AML-193 (cell line): ENCODE measurements at places on chromosomes 7 and 10.

- DNase-seq, result no peak
These were observed 22.8 kb downstream of the HEPACAM2 start for GRCh38 chr7:93203496-93203895.

DNA sequence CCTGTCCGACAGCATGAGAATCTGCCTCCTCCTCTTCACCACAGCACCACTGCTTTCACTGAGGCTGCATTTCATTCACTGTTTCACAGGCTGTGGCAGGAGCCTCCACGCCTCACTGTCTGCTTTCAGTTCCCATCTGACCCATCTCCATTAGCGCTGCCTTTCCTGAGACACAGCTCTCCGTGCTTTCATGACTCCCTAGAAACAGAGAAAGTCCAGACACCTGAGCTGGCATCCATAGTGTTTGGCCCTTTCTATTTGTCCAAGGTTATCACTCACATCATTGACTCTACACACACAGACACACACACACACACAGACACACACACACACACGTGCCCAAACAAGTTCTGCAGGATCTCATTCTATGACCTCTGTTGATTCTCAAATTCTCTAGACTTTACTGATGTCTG lies 5.2 kb downstream of the LGI1 start:
- DNase-seq, result no peak

- no peak for DNase-seq
These were observed 90.3 kb downstream of the SRPK2 start for GRCh38 chr7:105298439-105298894.

GRCh38 chr7:121624958-121625357 lies 228.8 kb upstream of the FAM3C start:
- no peak for DNase-seq

DNA sequence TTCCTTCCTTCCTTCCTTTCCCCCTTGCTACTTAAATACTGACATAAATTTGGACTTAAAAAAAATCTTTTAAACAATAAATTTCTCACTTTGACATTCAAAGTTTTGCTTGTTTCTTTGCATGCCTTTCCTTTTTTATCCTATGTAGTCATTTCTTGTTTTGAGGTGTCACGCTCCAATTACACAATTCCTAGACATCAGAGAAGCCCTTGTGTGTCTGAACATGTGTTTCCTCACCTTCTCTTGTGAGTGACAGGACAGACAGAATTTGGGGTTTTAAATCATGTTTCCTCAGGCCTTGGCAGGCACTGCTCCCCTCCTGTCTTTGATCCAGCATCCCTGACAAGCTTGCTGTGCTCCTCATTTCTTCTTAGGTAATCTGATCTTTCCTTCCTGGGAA lies 91.3 kb downstream of the CYTH3 start:
- no peak for DNase-seq

DNA sequence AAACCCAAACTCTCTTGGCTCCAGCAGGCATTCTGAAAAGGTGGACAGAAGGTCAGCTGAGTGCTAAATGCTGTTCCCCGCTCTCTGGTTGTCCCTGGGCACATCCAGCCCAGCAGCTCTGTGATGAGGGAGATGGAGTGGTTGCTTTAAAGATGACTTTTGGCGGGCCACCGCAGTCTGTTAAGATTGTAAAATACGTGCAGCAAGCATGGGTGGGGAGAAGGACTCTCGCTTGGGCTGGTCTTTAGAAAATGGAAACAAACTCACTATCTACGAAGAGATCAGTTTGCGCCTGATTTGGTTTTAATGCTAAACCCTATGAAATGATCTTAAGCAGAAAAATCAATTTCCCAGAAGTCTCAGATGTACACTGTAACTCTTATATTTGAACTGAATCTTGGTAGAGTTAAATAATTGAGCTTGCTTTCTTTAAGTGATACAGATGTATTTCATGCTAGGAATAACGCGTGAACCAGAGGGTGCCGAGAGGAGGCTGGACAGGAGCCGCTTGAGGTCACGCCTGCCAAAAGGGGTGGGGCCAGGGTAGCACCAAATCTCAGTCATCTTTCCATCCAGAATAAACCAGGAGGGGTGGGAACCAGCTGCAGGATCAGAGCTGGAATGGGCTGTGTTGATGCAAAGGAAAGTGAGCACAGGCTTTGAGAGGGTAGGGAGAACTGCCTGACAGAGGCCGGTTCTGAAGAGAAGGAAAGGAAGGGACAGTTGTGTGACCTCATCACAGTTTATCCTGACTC lies 170.2 kb upstream of the MKI67 start:
- no peak for DNase-seq

DNA sequence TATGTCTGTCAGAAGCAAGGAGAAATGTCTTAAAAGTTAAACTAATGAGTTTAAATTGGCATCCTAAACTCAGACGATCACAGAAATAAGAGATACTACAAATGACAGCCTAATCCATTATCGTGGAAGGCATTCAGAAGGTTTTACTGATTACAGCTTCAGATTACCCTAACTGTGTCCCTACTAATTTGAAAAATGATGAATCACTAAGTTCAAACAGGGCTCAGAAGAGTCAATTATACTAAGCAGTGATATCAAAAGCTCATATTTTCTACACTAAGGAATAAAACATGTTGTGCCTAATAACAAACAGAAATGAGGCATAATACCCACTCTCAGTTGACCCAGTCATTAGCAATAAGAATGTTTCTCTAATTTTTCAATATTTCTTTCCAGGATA lies 152.0 kb upstream of the NRBF2 start:
- no peak for DNase-seq

- no peak for DNase-seq
These were observed 239.5 kb downstream of the PLXNA4 start for GRCh38 chr7:132336797-132337196.

DNA sequence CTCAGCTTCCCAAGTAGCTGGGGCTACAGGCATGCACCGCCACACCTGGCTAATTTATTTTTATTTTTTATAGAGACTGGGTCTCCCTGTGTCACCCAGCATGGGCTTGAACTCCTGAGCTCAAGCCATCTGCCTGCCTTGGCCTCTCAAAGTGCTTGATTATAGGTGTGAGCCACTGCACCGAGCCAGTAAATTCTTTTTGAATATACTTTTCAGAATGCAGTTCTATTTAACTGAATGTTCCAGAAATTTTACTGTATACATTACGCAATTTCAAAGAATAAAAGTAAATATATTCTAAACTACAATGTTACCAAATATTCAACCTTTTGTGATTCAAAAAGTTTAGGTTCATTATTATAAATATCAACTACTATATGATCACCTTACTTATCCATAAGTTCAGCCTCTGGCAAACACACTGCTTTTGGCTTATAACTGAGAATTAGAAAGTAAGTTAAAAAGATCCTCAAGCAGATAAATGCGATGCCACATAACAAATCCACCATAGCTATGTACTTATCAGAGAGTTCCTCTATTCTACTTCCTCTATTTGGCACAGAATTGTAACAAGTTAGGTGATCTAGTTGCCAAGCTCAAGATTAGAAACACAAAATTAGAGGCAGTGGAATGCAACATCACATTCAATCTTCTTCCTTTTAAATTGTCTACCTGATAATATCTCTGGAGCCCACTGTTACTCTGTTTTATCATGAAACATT lies 118.2 kb downstream of the ANK3 start:
- DNase-seq, result peak; percentile 66

- peak; percentile 45 for DNase-seq
These were observed 119.8 kb downstream of the NKX6-2 start for GRCh38 chr10:132665946-132666704.

DNA sequence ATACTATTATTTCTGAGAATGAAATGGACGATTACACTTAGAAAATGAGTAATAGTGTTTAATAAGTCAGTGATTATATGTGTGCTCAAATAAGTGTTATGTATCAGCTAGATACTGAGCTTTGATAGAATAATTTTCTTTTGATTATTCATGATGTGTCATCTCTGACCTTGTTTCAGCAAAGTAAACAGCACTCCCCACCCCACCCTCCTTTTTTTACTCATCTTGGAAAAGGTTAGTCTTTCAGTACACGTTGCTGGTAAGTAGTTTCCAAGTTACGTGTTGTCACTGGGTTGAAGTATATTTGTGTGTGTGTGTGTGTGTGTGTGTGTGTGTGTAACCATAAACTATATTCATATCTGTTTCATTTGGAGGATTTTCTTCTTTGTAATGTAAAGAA lies 84.1 kb downstream of the GNAI1 start:
- no peak for DNase-seq

GRCh38 chr10:113018034-113018433 lies 68.0 kb downstream of the TCF7L2 start:
- DNase-seq, result no peak

- DNase-seq, result no peak
These were observed 23.1 kb downstream of the SHH start for GRCh38 chr7:155789001-155789725.
